ENCODE measurements at places on chromosomes 6 and 20.

DNA sequence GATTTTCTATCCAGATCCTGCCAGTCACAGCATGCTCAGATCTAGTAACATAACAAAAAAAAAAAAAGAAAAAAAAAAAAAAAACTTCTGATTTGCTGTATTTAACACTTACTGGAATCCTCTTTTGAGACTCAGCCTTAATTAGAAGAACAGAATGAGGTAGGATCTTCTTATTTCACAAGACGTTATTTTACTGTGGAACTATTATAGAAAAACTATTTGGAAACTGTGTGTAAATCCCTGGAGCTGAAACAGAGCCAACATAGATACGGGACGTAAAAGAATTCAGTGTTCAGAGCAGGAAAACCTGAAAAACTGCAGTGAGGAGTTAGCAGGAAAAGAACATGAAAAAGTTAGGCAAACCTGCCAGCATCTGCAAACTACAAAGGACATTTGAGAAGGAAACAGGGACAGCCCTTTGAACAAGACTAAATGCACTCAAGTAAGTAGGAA is 3.4 kb upstream of the ZNF217 start:
- DNase-seq: no peak

- DNase-seq: no peak
Measured at GRCh38 chr20:49261173-49261572, 16.7 kb downstream of the ZNFX1 start.

- DNase-seq: peak; percentile 43
Measured at GRCh38 chr6:168355716-168356522, 36.3 kb upstream of the DACT2 start.

GRCh38 chr6:92763680-92764079 is 655.7 kb downstream of the EPHA7 start:
- no peak for DNase-seq

DNA sequence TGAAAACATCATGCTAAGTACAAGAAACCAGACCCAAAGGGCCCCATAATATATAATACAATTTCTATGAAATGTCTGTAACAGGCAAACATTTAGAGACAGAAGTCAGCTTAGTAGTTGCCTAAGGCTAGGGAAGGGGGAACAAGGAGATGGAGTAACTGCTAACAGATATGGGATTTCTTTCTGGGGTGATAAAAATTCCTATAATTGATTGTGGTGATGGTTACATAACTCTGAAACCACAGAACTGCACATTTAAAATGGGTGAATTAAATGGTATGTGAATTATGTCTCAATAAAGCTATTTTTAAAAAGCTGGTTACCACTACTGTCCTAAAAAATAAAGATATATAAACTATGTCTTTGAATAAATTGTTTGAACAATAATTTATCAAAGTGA is 3.2 kb downstream of the CEP162 start:
- no peak for DNase-seq

- no peak for DNase-seq
Measured at GRCh38 chr20:32664678-32665159, 9.0 kb downstream of the C20orf203 start.

DNA sequence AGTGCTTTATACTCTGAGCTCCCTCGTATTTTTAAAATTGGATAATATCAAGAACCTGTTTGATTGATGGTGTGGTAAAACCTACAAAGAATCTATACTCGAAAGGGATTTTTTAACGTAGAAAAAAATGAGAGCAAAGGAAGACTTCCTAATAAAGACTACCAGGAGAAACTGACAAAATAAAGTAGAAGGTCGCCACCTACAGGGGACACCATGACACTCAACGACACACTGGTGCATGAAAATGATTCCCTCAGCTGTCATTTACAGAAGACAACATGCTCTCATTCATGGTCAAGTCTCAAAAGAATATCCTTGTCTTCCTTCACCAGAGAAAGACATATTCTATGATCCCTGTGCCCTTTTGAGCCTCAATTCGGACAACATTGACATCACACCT is 10.1 kb upstream of the NHSL1 start:
- DNase-seq: peak; percentile 3

DNA sequence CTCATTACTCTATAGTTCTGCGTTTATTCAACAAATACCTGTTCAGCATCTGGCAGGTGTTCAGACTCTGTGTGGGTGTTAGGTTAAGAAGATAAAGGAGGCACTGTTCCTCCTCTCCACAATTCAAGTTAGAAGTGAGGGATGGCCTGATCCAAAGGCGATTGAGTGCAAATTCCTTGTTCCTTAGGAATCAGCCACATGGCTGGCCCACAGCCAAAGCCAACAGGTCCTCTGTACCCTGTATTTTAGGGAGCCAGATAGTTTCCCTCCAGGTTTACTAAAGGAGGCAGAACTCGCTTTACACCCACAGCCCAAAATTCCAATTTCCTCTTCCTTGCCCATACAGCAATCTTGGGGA is 5.0 kb upstream of the CD40 start:
- DNase-seq: no peak

- DNase-seq: no peak
Measured at GRCh38 chr6:28875191-28875747, 48.5 kb downstream of the TRIM27 start.

DNA sequence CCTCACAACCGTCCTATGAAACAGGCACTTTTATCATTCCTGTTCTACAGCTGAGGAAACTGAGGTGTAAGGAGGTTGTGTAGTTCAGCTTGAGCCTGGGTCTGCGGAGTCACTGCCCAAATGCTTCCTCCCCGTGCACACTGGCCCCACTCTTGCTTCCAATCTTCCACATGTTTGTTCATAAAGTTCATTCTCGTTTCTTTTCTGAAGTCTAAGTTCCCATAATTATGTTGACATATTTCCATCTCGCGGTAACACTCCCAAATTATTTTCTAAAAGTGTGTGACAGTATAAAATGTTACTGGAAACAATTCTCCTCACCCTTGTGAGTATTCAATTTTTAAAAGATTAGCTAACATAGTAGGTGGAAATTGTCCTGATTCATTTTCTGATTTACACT is 106.9 kb downstream of the SLC22A3 start:
- DNase-seq: no peak

GRCh38 chr6:2127484-2127911 is 117.9 kb downstream of the GMDS start:
- DNase-seq: no peak

- no peak for DNase-seq
Measured at GRCh38 chr6:17863901-17864754, 123.3 kb downstream of the KIF13A start.

DNA sequence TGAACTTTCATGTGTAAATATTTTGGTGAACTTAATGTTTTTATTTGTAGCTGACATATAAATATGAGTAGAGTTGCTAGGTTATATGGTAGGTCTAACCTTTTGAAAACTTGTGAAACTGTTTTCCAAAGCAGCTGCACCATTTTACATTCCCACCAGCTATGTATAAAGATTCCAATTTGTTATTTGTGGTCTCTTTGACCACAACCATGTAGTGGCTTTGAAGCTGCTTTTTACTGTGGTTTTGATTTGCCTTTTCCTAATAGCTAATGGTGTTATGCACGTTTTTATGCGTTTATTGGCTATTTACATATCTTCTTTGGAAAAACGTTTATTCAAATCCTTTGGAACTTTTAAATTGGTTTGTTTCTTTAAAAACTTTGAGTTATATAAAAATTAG is 10.3 kb downstream of the CST3 start:
- DNase-seq: no peak

GRCh38 chr6:144149558-144149893 is 791 bp upstream of the STX11 start:
- DNase-seq: no peak

DNA sequence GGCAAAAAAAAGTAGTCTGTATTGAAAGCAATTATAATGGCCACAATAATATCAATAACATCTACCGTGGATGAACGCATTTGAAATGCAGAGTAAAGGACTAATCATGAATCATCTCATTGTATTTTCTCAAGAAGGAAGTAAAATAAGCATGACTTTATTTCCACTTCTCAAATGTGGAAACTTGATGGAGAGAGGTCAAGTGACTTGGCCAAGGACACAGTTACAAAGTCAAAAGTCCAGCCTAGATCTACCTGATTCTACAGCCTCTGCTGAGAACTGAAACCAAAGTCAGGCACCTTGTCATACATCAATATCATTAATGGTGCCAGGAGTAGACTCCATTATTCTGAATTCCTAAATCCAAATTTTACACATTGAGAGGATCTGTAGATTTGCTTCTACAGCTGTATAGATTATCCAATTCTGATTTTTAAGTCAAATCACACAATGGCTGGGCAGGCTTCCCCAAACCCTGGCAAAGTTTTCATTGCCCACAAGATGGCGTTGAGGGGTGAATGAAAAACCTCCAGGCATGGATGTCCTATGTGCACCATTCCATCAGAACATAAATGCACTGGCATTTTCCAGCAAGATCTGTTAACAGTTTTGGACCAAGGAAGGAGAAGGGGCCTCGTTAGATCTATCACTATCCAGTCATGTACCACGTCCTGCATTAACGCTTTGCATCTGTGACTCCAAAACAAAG is 423.1 kb downstream of the MAFB start:
- no peak for DNase-seq

GRCh38 chr6:37648465-37649330 is 49.0 kb downstream of the MDGA1 start:
- no peak for DNase-seq

GRCh38 chr6:15735567-15736265 is 72.9 kb upstream of the DTNBP1 start:
- DNase-seq: peak; percentile 93

- no peak for DNase-seq
Measured at GRCh38 chr20:19252451-19253120, 40.1 kb downstream of the SLC24A3 start.

- no peak for DNase-seq
Measured at GRCh38 chr6:144262470-144263369, 22.4 kb upstream of the UTRN start.

- DNase-seq: no peak
Measured at GRCh38 chr6:74597266-74597665, 608.6 kb downstream of the COL12A1 start.

GRCh38 chr6:14767226-14767625 is 478.6 kb upstream of the JARID2 start:
- DNase-seq: no peak

- no peak for DNase-seq
Measured at GRCh38 chr6:140208286-140208685, 833.8 kb upstream of the CITED2 start.

GRCh38 chr6:24646771-24647170 is 780 bp upstream of the KIAA0319 start:
- no peak for DNase-seq

DNA sequence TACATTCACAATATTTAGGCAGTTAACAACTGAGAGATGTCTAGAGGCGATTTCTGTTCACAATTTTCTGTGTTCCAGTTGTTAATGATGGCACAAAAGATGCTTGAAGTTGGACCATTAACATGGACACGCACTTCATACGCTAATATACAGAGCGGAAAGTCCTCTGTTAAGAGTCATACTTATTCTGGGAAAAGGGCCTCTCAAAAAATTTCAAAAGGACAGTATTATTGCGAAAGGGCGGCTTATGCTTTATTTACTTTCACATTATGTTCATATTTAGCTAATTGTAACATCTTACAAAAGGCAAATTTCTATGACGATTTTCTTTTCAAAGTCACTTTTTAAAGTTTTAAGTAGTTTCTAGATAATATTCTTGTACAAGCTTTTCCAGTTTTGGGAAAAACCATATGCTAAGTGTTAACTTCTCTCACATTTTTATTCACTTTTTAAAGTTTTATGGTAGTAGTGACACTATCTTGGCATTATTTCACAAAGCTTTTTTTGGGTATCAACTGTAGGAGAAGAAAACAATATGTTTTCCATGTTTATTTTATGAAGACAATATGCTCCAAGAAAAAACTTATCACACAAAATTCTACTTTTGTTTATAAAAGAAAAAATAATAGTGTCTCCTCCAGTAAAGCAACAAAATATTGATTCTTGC is 62.3 kb downstream of the MAP7 start:
- no peak for DNase-seq
